Right renal pelvis (tissue), 4 donors: ENCODE measurements at places on chromosomes 13 and 19. TPM values are rescaled to one million over a fixed set of nuclear protein-coding genes. Genes with fewer than 3 reads are reported as not detected.

The CGB3 gene
- not detected for polyA plus RNA-seq

GRCh38 chr13:79196366-79196765 lies 209.7 kb downstream of the RBM26 start:
- no peak for DNase-seq

GRCh38 chr19:15378534-15379082 lies 979 bp downstream of the AKAP8 start:
- peak; percentile 26 for DNase-seq

GRCh38 chr19:1170938-1171754 lies 2.9 kb downstream of the SBNO2 start:
- DNase-seq, result no peak

The ZNF575 gene
- 2.0 TPM for polyA plus RNA-seq

DNA sequence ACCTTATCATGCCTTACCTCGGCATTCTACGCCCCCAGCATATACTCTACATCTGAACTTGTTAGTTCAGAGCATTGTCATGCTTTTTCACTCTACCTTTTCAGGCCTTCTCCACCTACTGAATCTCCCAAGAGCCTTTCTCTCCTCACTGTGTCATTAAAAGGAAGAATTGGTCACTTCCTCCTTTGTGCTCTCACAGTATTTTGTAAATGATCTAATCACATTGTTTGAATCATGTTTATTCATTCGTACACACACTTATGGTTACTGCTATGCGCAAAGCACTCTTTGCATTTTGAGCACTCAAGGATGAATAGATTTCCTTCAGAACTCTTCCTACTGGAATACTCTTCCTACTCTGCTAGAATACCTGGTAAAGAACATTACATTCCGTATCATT lies 15.8 kb upstream of the ELF1 start:
- DNase-seq, result no peak
